ENCODE measurements at places on chromosomes 12 and 14.

DNA sequence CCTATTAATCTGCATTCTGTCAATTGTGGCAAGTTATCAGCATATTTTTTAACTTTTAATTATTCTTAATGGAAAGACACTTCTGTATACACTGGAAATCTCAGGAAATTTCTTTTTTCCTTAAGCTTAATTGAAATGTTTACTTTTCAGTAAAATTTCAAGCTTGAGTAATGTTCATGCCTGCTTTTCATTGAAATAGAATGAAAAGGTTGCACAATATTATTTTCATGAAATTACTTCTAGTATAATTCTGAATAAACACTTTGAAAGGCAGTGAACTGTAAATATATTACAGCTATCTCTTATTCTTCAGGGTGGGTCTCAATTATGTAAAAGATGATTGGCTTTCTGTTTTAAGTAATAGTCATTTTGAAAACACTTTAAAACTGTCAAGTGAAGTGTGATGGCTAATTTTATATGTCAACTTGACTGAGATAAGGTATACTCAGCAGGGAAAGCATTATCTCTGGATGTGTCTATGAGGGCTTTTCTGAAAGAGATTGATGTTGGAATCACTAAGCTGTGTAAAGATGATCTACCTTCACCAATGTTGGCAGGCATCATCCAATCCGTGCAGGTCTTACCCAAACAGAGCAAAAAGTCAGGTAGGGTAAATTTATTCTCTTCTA lies 29.9 kb downstream of the CLEC2D start:
- no peak for DNase-seq

GRCh38 chr12:12398026-12398859 lies 41.4 kb downstream of the BORCS5 start:
- no peak for DNase-seq

DNA sequence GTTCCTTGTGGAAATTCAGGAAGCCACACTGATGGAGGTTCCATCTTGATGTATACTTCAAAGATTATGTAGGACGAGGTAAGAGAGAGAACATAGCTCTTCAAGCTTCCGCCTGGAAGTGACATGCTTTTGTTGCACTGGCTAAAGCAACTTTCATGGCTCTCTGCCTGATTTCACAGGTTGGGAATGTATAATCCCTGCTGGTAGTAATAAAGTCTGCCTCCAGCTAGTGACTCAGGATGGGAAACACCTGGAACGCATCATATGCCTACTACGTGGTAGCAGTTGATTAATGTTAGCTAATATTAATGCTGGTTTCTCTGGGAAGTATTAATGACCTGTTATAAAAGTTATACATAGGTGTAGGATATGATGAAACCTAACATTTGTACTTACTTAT lies 71.1 kb downstream of the PELI2 start:
- DNase-seq, result no peak

- no peak for DNase-seq
Observed at GRCh38 chr14:83960832-83961512, 1569.0 kb upstream of the FLRT2 start.

DNA sequence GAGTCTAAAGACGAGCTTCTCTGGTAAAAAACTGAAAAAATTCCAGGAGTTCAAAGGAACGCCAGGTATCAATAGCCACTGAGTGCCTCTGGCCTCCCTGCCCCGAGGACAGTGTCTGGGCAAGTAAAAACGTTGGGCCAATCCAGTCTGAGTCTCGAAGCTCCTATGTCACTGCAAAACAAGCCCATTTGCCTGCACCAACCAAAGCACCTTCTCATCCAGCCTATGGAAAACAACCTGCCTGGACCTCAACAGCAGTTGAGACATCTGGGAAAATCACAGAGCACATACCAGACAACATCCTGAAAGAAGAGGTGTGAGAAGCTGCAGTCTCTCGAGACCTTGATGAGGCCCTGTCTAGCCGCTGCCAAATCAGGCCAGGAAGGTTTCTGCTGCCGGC lies 56.6 kb downstream of the RNF34 start:
- no peak for DNase-seq

DNA sequence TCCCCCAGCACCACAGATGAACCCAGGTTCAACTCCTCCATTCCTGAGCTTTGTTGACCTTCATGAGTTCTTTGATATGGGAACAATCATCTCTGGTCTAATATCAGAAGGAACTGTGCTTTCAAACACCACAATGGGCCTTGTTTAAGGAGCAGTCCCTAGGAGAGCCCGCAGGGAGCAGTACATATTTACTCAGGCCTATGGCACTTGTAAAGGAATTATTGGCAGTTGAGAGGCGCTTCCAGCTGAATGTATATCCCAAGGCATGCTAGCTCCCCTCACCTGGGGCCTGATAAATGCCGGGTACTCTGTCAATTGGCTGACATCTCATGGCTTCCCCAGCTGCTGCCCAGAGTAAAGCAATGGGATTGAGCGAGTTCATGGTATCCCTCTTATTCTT lies 76.2 kb downstream of the ZFP36L1 start:
- DNase-seq, result no peak

DNA sequence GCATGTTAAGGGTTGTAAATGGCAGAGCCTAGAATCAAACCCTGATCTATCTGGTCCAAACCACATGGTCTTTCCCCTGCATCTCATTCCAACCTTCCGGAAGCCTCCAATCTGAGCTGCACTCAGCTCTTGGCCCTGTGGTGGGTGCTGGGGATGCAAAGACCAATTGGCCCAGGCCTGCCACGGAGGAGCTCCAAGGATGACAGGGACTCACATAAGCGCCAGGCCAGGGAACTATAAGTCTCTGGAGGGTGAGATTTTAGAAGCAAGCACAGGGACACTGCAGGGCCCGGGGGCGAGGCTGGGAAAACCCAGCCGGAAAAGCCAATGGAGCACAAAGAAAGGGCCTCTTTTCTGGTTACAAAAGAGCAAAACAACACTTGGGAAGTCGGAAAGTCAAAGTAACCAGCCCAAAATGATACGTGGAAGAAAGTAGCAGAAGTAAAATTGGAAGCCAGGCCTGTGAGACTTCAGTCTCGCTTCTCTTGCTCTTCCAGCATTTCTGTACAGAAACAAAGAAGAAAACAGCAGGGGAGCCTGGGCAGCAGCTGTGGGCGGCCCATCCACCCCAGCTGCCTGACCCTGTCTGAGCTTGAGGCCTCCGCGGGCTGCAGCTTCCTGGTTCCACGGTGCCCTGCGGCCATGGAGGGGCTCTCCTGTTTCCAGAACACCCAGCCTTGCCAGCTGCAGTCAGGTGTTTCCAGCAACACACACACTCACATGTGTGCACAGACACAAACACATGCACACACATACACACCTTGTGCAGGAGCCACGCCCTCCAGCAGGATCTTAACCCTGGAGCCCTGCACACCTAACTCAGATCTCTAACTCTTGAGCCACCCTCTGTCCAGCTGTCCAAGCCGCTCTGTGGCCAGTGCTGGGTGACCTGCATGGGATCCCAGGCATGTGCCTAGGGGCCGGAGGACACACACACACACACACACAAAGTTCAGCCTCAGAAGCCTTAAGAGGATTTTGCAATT lies 178.2 kb downstream of the BCL11B start:
- no peak for DNase-seq

- no peak for DNase-seq
Observed at GRCh38 chr12:111753144-111753881, 13.4 kb upstream of the ALDH2 start.

DNA sequence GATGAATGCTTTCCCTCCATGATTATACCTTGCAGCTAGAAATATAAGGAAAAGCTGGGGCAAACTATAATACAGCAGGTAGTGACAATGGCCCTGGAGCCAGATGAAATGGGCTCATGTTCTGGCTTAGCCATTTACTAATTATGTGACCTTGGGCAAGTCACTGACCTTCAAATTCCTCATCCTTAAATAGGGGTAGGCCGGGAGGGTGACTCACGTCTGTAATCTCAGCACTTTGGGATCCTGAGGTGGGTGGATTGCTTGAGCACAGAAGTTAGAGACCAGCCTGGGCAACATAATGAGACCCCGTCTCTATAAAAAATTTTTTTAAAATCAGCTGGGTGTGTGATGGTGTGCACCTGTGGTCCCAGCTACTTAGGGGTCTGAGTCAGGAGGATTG lies 155.4 kb downstream of the C12orf75 start:
- DNase-seq, result no peak

DNA sequence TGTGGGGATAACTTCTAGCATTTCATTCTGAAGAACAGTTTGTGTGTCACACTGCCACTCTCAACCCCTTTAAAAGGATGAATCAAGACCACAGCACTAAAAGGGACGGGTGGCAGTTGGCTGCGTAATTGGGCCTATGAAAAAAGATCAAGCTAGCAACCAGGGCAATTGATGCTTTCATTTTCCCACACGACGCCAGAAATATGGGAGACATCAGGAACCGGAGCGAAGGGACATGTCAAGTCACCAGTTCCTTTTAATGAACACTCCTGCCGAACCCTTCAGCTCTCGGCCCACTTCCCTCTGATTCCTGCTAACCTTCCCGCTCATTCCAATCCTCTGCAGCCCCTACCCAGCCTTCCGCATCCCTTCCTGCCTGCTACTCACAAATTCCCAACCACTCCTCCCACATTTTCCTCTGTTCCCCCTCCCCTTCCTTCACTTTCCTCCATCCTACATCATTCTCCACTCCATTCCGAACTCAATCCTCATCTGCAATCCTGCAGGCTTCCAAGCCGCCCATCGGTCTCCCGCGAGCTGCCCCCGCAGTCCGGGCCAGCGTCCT lies 753 bp downstream of the CSRNP2 start:
- DNase-seq, result no peak

DNA sequence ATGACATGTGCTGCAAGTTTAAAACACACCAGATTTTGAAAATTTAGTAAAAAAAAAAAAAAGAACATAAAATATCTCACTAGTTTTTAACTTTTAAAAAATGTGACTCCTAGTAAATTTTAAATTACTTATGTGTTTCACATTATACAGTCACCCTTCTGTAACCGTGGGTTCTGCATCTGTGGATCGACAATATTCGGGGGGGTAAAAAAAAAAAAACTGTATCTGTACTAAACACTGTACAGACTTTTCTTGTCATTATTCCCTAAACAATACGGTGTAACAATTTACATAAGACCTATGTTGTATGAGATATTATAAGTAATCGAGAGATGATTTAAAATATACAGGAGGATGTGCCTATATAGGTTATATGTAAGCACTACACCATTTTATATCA lies 3.2 kb downstream of the DDX24 start:
- no peak for DNase-seq

DNA sequence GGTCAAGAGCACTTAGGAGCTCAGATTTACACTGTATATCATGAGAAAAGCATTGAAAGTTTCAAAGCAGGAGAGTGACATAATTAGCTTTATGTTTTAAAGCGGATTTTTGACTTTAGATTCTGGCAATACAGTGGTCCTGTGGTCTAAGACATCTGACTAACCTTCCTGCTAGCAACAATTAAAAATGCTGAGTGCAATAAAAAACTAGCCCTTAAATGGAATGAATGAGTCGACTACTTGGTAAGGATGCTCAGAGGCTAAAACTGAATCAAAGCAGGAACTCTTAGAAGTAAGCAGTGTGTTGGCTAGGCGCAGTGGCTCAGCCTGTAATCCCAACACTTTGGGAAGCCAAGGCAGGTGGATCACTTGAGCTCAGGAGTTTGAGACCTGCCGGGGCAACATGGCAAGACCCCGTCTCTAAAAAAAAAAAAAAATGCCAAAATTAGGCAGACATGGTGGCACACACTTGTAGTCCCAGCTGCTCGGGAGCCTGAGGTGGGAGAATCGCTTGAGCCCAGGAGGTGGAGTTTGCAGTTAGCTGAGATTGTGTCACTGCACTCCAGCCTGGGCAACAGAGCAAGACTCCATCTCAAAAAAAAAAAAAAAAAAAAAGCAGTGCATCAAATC lies 18.9 kb downstream of the BICD1 start:
- DNase-seq, result no peak

DNA sequence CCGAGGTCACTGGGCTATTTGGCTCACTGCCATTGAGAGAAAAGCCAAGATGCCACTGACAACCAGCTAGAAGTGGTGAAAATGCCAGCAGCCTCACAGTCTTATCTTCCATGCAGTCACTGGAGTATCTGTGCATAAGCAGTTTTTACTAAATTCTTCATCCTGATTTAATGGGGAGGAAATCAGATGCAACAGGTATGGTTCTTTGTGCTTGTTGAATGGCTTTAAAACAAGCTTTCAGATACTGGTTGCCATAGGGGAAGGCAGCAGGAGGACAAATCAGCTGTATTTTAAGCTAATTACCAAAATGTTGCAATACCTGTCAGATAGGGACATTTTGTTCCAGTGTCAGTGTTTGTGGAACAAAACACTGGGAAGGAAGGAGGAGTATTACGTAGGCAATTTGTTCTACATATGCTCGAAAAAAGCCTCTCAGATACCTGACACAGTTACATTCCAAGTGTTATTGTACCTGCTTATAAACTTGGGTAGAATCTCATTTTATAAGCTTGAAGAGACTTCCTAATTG lies 54.1 kb upstream of the ARHGAP5 start:
- DNase-seq, result no peak

DNA sequence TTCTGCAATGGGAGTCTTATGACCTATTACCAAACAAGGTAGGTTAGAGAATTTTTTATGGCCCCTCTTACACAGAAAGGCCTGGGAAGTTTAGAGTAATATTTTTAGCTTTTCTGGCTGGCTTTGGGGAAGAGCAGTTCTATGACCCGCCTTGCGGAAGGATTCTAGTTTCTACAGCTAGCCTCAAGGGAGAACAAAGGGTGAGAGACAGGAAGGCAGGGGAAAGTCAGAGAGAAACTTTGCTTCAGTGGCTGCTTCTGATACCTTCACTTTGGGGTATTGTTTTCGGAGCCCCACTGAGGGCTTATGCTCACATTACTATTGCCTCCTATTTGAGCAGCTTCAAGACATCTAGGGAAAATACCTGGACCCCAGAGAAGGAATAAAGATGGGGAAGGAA lies 80.7 kb upstream of the NUDT4 start:
- no peak for DNase-seq

DNA sequence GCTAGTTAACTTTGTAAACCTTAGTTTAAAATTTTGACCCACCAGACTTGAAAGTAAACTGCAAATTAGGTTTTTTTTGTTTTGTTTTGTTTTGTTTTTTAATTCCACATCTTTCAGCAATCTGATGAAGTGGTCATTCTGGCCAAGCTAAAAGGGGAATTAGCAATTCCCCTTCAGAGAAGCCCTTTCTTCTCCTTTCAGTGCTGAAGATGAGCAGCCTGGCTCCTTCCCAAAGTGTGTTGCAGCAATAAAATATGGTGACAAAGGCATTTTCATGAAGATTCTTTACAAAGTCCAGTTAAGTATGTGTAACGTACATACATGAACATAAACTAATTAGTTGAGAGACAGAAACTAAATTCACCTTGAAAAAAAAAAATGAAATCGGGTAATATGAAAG lies 380.1 kb downstream of the NOVA1 start:
- no peak for DNase-seq

DNA sequence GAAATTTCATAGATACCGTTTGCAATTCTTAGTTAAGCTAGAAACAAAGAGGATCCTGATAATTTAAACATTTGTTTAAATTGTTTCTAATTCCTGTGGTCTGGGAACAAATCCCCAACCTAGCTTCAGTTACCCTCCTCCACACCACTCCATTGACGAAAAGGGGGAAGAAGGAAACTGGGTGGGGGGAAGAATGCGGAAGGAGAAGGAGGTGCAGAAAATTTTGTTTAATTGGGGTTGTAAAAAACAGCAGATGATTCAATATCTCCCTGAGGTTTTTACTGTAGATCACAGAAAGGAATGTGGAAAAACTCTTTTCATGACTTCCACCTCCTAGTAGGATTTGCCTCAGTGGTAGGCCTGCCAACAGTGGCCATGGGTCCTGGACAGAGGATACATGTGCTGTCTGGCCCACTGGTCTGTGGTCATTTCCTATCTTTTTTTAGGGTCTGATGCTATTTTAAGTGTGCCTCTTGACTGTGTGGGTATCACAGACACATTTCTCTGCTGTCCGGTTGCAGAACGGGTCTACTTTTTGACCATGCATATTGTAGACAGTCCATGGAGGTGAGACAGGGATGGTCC lies 122.9 kb upstream of the PCED1B start:
- no peak for DNase-seq

All from activated CD4-positive, CD25-positive, alpha-beta regulatory T cell treated with anti-CD3 and anti-CD28 coated beads, Interleukin-2, amount 50 U/mL, for 72 hours (primary cell).